ENCODE measurements at places on chromosomes 2 and 18. TPM values are rescaled to one million over a fixed set of nuclear protein-coding genes. Genes with fewer than 3 reads are reported as not detected.

The GPATCH11 gene
- 9.6 TPM for polyA plus RNA-seq

The CCDC148 gene
- not detected for polyA plus RNA-seq

The RAD51AP2 gene
- polyA plus RNA-seq, result not detected

The CIB4 gene
- not detected for polyA plus RNA-seq

The SRBD1 gene
- polyA plus RNA-seq, result 13.2 TPM

The SPEG gene
- 3.0 TPM for polyA plus RNA-seq

The ACVR1C gene
- polyA plus RNA-seq, result 1.9 TPM

Data from naive thymus-derived CD8-positive, alpha-beta T cell (primary cell).